ENCODE measurements at places on chromosomes 6 and 20.

- DNase-seq = peak; percentile 65
Observed at GRCh38 chr6:144353871-144354314, 68.8 kb downstream of the UTRN start.

DNA sequence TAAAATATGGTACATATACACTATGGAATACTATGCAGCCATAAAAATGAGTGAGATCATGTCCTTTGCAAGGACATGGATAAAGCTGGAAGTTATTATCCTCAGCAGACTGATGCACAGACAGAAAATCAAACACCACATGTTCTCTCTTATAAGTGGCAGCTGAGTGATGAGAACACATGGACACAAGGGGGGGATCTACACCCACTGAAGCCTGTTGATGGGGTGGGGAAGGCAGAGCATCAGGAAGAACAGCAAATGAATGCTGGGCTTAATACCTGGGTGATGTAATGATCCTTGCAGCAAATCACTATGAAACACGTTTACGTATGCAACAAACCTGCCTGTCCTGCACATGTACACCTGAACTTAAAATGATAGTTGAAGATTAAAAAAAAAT is 71.3 kb downstream of the MANEA start:
- DNase-seq = no peak

DNA sequence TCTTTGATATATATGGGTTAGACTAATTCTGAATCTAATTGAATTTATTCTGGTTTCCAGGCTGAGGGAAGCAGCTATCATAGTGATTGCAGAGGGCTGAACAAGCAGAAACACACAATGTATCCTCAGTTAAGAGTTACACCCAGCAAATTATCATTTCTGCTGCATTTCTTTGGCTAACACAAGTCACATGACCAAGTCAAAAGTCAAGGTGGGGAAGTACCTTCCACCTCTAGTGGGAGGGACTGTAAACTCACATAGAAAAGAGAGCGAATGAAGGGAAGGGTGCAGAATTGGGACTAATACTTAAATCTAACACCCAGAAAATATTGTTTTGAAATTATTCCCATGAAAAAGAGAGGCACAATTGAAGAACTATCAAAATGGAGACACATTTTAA is 719.7 kb upstream of the MMS22L start:
- no peak for DNase-seq

DNA sequence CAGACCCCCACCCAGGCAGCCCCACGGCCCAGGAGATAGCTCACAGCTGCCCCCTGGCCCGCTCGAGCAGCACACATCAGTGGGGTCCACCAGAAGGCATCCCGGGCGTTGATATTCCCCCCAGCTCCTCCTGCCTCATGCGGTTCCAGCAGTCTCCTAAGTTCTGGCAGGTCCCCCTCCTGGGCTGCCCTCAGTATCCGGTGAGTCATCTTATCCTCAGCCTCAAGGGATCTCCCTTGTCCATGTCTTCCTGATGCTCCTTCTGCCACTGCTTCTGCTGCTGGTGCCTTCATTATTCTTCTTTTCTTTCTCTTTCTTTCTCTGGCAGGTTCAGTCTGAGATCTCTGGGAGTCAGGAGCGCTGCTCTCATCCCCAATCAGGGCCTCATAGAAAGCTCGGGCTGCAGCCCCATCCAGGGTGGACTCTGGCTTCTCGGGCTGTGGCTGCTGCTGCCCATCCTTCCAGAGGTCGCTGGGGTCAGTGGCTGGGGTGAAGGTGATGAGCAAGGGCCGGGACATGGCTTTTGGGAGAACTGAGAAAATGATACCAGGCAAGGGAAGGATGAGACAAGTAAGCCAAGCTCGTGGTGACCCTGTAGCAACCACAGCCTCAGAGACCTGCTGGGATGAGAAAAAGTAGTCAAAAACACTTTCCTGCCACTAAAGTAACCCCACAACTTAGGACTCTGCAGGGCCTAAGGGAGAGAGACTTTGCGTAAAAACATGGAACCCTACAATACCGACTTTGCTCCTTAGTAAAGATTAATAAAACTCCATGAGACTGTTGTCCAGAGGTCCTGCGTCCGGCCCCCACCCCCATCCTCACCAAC is 622 bp downstream of the GPANK1 start:
- DNase-seq = peak; percentile 10

- DNase-seq = no peak
Observed at GRCh38 chr6:151096255-151096612, 143.5 kb upstream of the AKAP12 start.

DNA sequence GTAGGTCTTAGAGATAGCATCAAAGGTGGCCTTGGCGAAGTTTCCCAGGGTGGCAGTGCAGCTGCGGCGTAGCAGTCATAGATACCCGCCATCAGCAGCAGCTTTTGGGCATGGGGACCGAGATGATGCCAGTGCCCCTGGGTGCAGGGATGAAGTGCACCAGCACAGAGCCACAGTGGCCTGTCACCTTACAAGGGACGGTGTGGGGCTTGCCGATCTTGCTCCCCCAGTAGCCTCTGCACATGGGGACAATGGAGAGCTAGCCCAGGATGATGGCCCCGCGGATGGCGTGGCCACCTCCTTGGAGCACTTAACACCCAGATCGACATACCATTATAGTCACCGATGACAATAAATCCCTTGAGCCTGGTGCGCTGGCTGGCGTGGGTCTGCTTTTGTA is 195.5 kb downstream of the ZMYND8 start:
- DNase-seq = no peak

DNA sequence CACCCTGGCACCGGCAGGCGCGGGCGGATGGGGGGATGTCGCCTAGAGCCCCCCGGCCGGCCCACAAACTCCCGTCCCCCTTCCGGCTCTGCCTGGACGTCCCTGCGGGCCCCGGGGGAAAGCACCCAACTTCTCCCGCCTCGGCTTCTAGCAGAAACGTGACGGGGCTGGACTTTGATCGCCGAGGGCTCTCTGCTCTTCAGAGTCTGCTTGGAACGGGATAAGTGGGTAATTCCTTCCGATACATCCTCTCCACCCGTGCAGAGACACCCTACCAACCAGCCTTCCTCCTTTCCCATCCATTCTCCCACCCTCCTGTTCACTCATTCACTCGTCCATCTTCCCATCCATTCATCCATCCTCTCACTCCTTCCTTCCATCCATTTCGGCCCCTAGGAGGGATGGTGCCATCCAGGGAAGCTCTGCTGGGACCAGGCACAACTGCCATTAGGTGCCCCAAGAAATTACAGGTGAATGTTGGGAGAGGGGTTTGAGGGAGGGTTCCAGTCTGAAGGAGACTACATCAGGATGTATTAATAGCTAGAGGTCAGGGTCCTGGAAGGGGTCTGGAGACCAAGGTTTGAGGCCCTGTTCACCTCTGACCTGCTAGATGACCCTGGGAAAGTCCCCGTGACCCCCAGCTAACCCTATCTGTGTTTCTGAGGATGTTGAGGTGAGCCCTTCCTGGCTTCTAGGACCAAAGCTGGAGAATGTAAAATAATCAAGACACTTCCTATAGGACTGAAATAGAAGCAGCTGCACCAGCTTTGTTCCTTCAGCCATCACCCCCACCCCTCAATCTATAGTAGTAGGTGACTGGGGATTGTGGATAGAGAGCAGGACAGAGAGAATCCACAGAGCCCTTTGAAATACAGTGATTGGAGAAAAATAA is 538 bp downstream of the TTLL9 start:
- no peak for DNase-seq

DNA sequence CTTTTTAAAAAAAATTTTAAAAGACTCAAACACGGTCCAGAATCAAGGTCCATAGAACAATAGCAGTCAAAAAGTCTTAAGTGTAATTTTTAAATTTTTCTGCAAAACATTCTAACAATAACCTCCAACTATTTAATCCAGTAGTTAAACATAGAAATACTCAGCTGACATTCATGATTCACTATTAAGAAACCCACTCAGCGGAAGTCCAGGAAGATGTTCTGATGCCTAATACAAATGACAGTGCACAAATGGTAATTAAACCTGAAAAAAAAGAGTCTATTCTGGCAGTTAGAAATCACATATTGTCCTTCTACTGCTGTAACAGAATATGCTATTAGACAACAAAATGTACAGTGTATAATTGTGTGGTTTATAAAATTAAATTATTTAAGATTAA is 128.2 kb upstream of the BMP5 start:
- DNase-seq = no peak

DNA sequence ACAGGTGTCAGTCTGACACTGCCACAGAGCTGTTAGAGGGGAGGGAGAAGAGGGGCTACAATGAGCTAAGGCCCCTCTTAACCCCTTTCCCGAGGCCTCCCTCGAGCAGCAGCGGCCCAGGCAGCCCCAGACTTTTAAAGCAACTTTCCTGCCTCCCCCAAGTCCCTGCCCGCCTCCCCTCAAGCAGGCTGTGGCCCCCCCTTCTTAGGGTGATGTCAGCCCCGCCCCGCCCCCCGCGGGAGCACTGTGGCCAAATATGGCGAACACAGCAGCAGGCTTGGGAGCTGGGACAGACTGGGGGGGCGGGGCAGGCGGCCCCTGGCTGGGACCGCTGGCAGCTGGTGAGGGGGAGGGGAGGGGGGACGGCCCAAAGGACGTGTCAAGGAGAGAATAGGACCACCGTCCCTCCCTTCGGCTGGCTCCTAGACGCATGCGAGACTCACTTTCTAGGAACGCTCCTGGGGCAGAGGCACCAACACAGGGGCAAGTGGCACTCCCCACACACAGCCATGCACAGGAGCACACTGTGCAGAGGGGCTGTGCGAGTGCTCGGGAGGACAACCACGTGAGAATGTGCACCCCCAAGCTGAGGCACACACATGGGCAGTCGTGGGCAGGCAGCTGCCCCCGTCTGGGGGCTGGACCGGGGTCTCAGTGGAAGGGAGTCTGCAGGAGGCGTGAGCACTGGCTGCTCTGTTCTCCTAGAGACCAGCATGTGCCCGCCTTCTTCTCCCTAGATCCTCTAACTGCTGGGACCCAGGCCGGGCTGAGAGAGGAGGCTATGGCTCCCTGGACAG is 6.7 kb downstream of the TEAD3 start:
- DNase-seq = no peak

Measured in MM.1S (cell line).